ENCODE measurements at places on chromosomes 12 and 14. TPM values are rescaled to one million over a fixed set of nuclear protein-coding genes. Genes with fewer than 3 reads are reported as not detected.
A peak's percentile ranks its signal among the peaks of the same experiment; 100 is the strongest.

DNA sequence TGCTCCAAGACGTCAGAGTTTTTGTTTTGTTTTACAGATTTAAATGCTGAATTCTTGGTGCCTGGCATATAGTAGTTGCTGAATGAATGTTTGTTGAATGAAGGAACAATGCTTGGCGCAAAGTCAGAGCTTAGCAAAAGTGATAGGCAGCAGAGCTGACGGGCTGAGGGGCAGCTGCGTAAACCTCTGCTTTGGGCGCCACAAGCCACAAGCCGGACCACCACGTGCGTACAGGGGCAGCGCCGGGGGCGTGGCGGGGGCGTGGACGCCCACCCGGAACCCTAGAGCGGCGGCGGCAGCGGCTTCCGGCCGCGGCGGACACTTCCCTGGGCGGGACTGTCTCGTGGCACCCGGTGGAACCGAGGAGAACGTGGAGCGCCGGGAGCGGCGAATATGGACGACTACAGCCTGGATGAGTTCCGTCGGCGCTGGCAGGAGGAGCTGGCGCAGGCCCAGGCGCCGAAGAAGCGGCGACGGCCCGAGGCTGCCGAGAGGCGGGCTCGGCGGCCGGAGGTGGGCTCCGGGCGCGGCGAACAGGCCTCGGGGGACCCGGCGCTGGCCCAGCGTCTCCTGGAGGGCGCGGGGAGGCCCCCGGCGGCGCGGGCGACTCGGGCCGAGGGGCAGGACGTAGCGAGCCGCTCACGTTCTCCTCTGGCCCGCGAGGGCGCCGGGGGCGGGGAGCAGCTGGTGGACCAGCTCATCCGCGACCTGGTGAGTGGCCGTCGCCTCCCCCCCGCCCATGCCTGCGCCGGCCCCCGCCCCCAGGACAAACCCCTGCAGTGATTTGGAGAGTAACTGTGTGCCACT is at the start of gene FBXW8:
TSS of gene FBXW8 (plus strand) at position 306 of the 807 bp plus-strand sequence. CDS start at position 394, 88 bp downstream.
- DNase-seq = peak; percentile 34
- peaks cover 7% of the 10 kb centered on the region for H3K4me1 ChIP-seq
- no peaks in the 10 kb centered on the region for H3K36me3 ChIP-seq
- H3K4me3 ChIP-seq = peak within 1 kb of the TSS; percentile 84
- peak within 1 kb of the TSS; percentile 70 for H3K27ac ChIP-seq

- H3K4me1 ChIP-seq = no peaks in the 10 kb centered on the region
- no peaks in the 10 kb centered on the region for H3K27me3 ChIP-seq
- no peak for DNase-seq
- no peak overlapping the region for H3K27ac ChIP-seq
- no peaks in the 10 kb centered on the region for H3K36me3 ChIP-seq
These were observed 111.7 kb downstream of the DNAI7 start for GRCh38 chr12:25083211-25083610.

- no peak for DNase-seq
- no peak overlapping the region for H3K27ac ChIP-seq
- H3K27me3 ChIP-seq = no peaks in the 10 kb centered on the region
- no peaks in the 10 kb centered on the region for H3K36me3 ChIP-seq
These were observed 143.9 kb upstream of the SSTR1 start for GRCh38 chr14:38063711-38064320.

GRCh38 chr14:48842785-48843184 is 743.4 kb downstream of the RPS29 start:
- H3K27ac ChIP-seq = no peak overlapping the region
- no peak overlapping the region for H3K4me3 ChIP-seq
- H3K36me3 ChIP-seq = no peaks in the 10 kb centered on the region
- H3K4me1 ChIP-seq = no peaks in the 10 kb centered on the region

Gene SLC7A8
- total RNA-seq = 34.5 TPM

Gene CMA1
- not detected for total RNA-seq

Gene KRT6C
- total RNA-seq = not detected

DNA sequence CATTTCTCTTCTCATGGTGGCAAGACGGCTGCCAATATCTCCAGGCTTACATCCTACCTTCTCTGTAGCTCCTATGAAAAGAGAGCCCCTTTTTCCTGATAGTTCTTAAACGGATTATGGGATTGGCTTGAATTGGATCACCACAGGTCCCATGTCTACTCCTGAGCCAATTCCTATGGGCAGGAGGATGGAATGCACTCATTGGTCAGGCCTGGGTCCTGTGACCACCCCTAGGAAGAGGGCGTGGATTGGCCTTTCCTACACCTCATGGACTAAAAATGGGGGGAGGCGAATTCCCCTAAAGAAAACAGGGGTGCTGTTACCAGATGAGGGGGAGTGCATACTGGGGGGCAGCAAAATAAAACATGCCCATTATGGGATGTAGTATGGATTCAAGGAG is 108.8 kb downstream of the PTPN11 start:
- H3K36me3 ChIP-seq = no peaks in the 10 kb centered on the region
- no peak overlapping the region for H3K27ac ChIP-seq
- H3K4me3 ChIP-seq = no peak overlapping the region
- no peaks in the 10 kb centered on the region for H3K27me3 ChIP-seq

Measured in gastrocnemius medialis (tissue), 4 donors.